ENCODE measurements at places on chromosomes 13 and 19. TPM values are rescaled to one million over a fixed set of nuclear protein-coding genes. Genes with fewer than 3 reads are reported as not detected.

The CACNA1A gene
- polyA plus RNA-seq = 1.4 TPM

The ZNF20 gene
- polyA plus RNA-seq = 6.8 TPM

The GRIK5 gene
- 30.7 TPM for polyA plus RNA-seq

The PHF11 gene
- 27.0 TPM for polyA plus RNA-seq

The RASGRP4 gene
- 1.8 TPM for polyA plus RNA-seq

The ZNF616 gene
- 18.3 TPM for polyA plus RNA-seq

The C19orf33 gene
- 20.6 TPM for polyA plus RNA-seq

The MYBPC2 gene
- 2.7 TPM for polyA plus RNA-seq

The LRRC63 gene
- 0.20 TPM for polyA plus RNA-seq

The KLK4 gene
- not detected for polyA plus RNA-seq

The DAND5 gene
- not detected for polyA plus RNA-seq

The NLRP4 gene
- polyA plus RNA-seq = not detected

The SBK3 gene
- polyA plus RNA-seq = not detected

The ICAM1 gene
- polyA plus RNA-seq = 5.8 TPM

The MADCAM1 gene
- polyA plus RNA-seq = 3.8 TPM

The CDC42EP5 gene
- polyA plus RNA-seq = 26.7 TPM

The RNF225 gene
- polyA plus RNA-seq = not detected

The SEMA6B gene
- polyA plus RNA-seq = 3.1 TPM

The PROSER3 gene
- polyA plus RNA-seq = 15.8 TPM

The CCDC8 gene
- polyA plus RNA-seq = 94.6 TPM

The CCNA1 gene
- 2.4 TPM for polyA plus RNA-seq

The PDX1 gene
- polyA plus RNA-seq = not detected

The TIMM29 gene
- polyA plus RNA-seq = 17.5 TPM

The NOTCH3 gene
- polyA plus RNA-seq = 116 TPM

The CGB1 gene
- polyA plus RNA-seq = not detected

The PLIN5 gene
- 4.0 TPM for polyA plus RNA-seq

The RASA3 gene
- 12.6 TPM for polyA plus RNA-seq

The ZNF468 gene
- 32.8 TPM for polyA plus RNA-seq

The PRKCG gene
- 0.99 TPM for polyA plus RNA-seq

The ZNF433 gene
- 17.3 TPM for polyA plus RNA-seq

The IL4I1 gene
- polyA plus RNA-seq = 1.4 TPM

The TMEM150B gene
- polyA plus RNA-seq = 0.80 TPM

The TMC4 gene
- polyA plus RNA-seq = 3.8 TPM

The CD177 gene
- polyA plus RNA-seq = not detected

The ZNF540 gene
- 5.0 TPM for polyA plus RNA-seq

The SMIM24 gene
- polyA plus RNA-seq = 453 TPM

The MCOLN1 gene
- 13.1 TPM for polyA plus RNA-seq

The PRR20E gene
- polyA plus RNA-seq = not detected

The LYPD3 gene
- polyA plus RNA-seq = 1.6 TPM

The SIGLEC8 gene
- polyA plus RNA-seq = not detected

The ZNF880 gene
- 20.4 TPM for polyA plus RNA-seq

The ZNF793 gene
- 19.7 TPM for polyA plus RNA-seq
